ENCODE measurements at places on chromosomes 16 and 17.

DNA sequence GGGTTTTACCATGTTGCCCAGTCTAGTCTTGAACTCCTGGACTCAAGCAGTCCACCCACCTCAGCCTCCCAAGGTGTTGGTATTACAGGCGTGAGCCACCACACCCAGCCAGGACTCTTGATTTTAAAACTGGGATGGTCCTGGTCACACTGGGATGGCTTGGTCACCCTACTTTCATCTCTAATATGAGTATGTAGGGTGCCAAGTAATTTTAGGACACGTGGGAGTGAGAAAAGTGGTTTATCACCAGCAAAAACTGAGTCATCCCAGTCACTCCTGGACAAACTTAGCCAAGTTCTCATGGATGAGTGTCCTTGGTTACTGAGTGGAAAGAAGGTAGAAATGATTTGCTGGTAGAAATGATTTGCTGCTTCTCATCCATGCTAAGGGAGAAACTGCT lies 9.9 kb downstream of the CLEC19A start:
- H3K4me3 ChIP-seq = no peak overlapping the region
- no peak for DNase-seq

- DNase-seq = no peak
- H3K27ac ChIP-seq = peak overlapping the region; percentile 87
- H3K27me3 ChIP-seq = no peaks in the 10 kb centered on the region
- H3K4me3 ChIP-seq = no peak overlapping the region
- H3K4me1 ChIP-seq = peaks cover 57% of the 10 kb centered on the region
These were observed 22.2 kb downstream of the HLF start for GRCh38 chr17:55286681-55287589.

GRCh38 chr17:35373984-35374765 lies 754 bp upstream of the SLFN11 start:
- peak; percentile 92 for DNase-seq
- H3K27ac ChIP-seq = peak overlapping the region; percentile 95
- peaks cover 25% of the 10 kb centered on the region for H3K4me1 ChIP-seq
- H3K36me3 ChIP-seq = no peaks in the 10 kb centered on the region

DNA sequence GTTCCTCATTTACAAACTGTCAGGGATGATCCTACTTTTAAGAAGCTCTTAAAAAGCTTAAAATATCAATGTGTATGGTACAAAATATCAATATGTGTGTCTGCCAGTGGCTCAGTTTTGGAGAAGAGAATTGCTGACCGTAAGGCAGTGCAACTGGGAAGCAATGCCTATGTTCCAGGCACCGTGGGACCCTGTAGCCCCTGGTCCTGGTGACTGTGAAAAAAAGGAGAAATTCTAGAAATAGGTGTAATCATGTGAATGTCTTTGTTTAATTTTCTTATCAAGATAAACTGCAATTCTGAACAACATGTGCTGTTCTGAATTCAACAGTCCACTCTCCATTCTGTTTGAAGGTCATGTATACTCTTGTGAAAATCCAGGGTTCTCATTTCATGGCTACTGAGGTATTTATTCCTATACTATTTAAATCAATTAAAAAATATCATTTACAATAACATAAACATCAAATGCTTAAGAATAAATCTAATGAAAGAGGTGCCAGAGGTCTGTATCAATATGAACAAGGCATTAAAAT lies 9.4 kb upstream of the HP start:
- H3K27ac ChIP-seq = no peak overlapping the region
- no peaks in the 10 kb centered on the region for H3K4me1 ChIP-seq
- H3K27me3 ChIP-seq = no peaks in the 10 kb centered on the region
- no peak for DNase-seq

GRCh38 chr17:7842380-7843256 lies 8.6 kb downstream of the KDM6B start:
- DNase-seq = no peak
- peaks cover 71% of the 10 kb centered on the region for H3K4me1 ChIP-seq
- peak overlapping the region; percentile 99 for H3K27ac ChIP-seq
- peaks cover 23% of the 10 kb centered on the region for H3K36me3 ChIP-seq
- no peaks in the 10 kb centered on the region for H3K27me3 ChIP-seq

GRCh38 chr16:23949630-23950290 lies 114.0 kb downstream of the PRKCB start:
- no peaks in the 10 kb centered on the region for H3K4me1 ChIP-seq
- H3K36me3 ChIP-seq = no peaks in the 10 kb centered on the region
- no peak overlapping the region for H3K4me3 ChIP-seq
- no peak overlapping the region for H3K27ac ChIP-seq

- H3K36me3 ChIP-seq = no peaks in the 10 kb centered on the region
- H3K4me3 ChIP-seq = peak overlapping the region; percentile 67
- H3K4me1 ChIP-seq = peaks cover 16% of the 10 kb centered on the region
- H3K27ac ChIP-seq = peak overlapping the region; percentile 63
These were observed 32.7 kb upstream of the RPH3AL start for GRCh38 chr17:385178-385835.
